ENCODE measurements at places on chromosomes 7 and 10.

DNA sequence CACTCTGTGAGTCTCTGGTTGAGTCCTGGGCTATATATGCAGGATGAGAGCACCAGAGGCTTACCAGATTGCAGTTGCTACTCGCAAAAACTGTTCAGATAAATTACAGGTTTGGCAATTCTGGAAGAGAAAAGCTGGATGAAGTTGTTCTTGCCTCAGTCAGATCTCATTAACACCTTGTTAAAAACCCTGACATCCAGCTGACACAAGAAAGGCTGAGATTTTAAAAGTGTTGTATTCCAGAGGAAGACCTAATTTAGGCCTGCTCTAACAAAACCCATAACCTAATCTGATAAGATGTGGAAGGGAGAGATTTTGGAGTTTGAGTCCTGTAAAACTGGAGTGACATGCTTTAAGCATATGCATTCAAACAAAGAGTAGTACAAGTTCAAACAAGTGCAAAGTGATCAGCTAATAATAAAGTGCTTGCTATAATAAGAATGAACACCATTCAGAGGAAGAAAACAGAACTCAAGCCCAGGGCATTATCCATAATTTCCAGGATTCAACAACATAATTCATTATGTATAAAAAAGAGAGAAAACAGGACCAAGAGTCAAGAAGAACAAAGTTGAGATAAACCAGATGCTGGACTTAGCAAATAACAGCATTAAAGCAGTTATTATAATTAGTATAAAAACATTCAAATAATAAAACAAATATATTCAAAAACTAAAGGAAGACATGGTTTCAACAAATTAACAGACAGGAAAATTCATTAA lies 135.5 kb downstream of the CD36 start:
- no peak for DNase-seq

- DNase-seq: no peak
Measured at GRCh38 chr7:41029072-41029499, 673.8 kb downstream of the INHBA start.

DNA sequence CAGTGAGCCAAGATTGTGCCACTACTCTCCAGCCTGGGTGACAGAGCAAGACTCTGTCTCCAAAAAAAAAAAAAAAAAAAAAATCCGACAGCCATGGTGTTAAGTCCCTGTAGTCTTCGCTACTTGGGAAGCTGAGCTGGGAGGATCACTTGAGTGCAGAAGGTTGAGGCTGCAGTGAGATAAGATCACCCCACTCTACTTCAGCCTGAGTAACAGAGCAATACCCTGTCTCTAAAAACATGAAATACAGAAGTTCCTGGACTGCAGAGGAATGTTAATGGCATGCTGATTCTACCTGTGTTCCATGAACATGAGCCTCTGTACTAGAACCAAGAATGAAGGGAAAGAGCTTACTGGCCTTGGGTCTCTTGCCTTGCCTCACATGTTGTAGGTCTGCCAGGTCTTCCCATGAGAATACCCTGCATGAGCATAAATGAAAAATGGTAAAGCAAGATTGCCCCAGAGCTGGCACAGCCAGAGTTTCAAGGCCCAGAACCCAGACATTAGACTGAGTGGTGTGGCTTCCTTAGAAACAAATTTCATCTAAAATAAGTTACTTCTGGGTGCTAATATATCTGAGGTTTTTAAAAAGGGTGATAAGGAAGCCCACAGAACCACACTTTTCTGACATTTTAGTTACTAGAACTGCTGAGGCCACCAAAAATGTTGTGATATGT lies 8.6 kb downstream of the YAE1 start:
- no peak for DNase-seq

DNA sequence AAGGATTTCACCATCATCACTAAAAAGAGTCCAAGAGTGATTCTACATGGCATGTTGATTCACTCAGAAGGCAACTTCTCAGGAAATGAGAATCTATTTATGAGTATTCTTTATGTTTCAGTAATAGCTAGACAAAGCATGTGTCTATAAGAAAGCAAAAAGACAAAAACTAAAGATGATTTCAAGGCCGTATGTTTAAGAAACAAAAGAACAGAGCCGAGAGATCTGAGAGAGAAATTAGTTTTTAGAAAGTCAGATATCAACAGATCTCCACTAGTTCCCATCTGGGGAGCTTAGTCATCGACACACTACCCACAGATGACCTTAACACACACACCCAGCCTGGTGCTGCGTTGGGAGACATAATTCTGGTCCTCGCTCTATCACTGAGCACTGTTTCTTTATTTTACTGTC lies 21.0 kb downstream of the PIP4K2A start:
- no peak for DNase-seq

- no peak for DNase-seq
Measured at GRCh38 chr10:92081641-92082040, 158.1 kb downstream of the BTAF1 start.

- DNase-seq: no peak
Measured at GRCh38 chr7:75655536-75655935, 83.2 kb downstream of the HIP1 start.

DNA sequence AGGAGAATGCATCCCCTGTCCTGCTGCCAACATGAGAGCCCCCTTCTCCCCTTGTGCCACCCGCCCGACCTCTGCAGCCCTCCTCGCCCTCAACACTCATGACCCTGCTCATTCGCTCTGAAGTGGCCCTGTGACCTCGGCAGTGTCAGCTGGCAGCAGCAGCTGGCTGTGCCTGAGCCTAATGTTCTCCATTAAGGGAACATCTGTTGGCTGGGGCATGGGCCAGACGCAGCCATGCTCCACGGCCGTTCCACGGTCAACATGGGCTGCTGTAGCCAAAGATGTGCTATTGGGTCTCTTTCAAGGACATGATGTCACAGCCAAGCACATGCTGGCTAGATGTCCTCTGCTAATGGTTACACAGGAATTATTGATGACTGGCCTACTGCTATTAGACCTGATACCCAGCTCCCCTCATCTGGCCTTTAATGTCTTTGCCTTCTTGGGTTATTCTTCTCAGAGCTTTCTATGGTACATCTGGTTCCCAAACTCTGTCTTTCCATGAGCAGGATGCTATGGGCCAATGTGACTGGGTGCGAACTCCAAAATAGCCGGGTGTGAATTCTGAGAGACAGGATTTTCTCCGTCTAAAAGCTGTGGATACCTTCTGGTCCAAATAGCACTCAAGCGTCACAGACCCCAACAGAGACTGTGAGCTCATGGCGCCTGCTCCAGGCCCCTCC lies 22.4 kb downstream of the ADCYAP1R1 start:
- peak; percentile 68 for DNase-seq

- DNase-seq: no peak
Measured at GRCh38 chr7:64959072-64959747, 31.6 kb downstream of the ZNF117 start.

DNA sequence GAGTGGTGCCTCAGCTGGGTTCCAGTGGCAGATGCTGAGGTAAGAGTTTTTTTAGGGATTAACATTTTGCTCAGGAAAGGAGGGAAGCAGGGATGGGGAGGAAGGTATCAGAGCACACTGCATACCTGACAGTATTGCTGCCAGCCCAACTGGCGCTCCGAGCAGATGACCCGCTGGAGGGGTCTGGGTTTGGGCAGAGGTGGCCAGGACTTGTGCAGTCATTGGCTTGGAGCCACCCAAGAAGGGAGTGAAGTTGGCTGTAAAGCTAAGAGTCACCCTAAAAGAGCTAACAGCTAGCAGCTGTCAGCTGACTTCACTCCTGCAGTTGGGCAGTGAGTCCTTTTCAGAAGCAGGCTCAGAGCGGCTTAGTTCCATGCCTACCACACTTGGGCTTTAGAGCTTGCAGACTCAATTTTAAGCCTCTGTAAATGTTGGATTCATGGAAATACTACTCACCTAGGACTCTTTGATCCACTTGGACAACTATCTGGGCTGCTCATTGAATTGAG lies 5.8 kb upstream of the ARHGAP22 start:
- no peak for DNase-seq

- DNase-seq: no peak
Measured at GRCh38 chr7:2540641-2541051, 14.7 kb downstream of the BRAT1 start.

DNA sequence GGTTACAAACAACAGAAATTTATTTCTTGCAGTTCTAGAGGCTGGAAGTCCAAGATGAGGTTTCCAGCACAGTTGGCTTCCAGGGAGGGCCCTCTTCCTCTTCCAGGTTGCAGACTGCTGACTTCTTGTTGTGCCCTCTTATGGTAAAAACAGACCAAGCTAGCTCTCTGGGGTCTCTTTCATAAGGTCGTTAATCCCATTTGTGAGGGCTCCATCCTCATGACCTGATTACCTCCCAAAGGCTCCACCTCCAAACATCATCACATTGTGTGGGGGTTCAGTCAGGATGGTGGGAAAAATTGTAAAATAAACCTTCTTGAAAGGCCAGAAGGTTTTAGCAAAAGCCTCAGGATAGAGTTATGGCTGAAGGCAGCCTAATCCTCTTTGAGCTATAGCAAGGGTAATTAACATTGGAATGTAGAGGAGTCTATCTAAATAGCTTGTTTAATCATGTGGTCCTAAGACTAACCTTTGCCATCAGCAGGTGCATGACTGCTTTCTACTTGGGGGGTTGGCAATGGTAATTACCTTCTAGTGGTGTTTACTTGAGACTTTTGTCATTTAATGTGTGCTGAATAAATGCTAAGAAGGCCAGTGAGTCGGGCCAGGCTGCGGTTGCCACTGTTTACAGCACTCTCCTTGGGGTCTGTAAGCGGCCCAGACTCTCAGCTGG lies 80.8 kb downstream of the PPP1R17 start:
- DNase-seq: no peak

DNA sequence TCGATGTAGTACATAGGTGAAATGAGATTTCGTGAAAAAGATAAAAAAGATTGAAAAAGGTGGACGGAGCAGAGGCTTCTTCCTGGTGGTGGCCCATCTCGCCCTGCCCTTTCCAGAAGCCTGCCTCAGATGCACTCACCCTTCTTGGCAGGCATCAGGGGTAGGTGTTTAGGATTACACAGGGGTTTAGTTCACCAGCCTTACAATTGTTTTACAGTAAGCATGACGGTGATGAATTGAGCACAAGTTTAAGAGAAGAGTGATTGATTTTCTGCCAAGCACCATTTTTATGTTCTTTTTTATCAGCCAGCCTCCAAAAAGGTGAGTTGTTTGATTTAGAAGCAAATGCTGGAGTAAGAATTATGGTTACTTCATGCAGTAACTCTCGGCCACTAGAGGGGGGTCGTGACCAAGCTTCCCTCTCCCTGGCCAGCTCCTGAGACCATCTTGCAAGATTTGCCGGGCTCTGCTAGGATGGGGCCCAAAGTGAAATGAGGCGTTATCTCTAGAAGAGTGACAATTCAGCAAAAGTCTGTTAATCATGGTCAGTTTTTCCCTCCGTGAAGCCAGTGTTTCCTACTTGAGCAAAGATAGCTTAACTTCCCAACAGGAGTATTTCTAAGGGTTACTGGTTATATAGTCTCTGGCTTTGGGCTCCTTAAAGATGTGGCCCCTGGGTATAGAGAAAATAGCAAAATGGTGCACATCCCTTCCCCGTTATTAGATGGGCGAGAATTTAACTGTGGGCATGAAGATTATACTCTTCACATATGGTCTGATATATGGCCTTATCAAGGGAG lies 228.8 kb downstream of the BMPER start:
- DNase-seq: peak; percentile 66

- DNase-seq: no peak
Measured at GRCh38 chr7:112022128-112022527, 184.1 kb downstream of the DOCK4 start.

DNA sequence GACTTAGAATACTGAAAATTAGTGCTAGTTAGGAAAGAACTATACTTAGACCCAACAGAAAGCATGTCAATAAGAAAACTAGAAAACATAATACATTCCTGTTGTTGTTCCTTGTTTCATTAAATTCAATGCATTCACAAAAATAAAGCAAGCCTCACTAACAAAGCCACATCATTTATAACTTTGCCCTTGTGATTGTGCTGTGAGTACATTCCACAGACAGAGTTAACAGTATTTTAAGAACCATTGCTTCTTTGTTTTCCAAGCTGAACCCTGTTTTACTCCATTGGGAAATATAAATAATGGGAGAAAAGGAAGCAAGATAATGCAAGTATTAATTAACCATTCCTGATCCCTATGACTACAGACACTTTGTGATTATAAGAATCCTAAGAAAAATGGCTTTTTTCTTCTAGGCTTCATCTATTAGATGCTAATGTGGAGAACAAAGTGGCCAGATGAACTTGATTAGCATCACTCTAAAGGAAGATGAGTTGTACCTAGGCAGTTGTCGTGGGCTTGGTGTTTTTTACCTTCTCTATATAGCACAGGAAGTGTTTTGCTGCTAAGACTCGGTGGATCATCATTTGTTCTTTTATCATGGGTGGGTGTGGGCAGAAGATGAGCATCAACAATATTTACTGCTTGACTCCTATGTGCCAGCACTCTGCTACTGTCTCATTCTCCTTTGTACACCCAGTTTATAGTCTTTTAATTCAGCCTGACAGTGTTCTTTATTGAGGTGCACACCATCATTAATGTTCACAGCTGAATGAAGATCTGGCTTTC lies 34.2 kb upstream of the ZNRF2 start:
- DNase-seq: no peak

DNA sequence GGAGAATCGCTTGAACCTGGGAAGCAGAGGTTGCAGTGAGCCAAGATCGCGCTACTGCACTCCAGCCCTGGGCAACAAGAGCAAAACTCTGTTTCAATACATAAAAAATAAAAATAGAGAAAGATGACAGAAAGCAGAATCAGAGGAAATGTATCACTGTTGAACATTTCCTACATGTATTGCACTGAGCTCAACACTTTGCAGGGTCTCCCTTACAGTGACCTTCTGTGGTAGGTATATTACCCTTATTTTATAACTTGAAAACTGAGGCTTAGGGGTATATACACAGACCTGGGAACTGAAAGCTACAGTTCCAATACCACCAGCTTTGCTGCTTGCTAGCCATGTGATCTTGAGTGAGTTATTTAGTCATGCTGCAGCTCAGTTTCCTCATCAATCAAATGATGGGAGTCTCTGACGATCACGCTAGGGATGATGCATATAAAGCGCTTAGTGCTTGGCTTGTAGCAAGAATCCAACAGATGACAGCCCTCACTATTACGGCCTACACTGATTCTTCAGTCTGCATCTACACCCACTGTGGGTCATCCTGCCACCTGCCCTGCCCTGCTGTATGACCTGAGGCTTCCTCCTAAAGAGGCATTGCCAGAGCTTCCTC lies 99.0 kb downstream of the PDE1C start:
- no peak for DNase-seq

- no peak for DNase-seq
Measured at GRCh38 chr7:38393874-38394273, 120.4 kb upstream of the TARP start.

- DNase-seq: no peak
Measured at GRCh38 chr7:17369691-17370426, 71.4 kb downstream of the AHR start.
